ENCODE measurements at places on chromosomes 6 and 20.

DNA sequence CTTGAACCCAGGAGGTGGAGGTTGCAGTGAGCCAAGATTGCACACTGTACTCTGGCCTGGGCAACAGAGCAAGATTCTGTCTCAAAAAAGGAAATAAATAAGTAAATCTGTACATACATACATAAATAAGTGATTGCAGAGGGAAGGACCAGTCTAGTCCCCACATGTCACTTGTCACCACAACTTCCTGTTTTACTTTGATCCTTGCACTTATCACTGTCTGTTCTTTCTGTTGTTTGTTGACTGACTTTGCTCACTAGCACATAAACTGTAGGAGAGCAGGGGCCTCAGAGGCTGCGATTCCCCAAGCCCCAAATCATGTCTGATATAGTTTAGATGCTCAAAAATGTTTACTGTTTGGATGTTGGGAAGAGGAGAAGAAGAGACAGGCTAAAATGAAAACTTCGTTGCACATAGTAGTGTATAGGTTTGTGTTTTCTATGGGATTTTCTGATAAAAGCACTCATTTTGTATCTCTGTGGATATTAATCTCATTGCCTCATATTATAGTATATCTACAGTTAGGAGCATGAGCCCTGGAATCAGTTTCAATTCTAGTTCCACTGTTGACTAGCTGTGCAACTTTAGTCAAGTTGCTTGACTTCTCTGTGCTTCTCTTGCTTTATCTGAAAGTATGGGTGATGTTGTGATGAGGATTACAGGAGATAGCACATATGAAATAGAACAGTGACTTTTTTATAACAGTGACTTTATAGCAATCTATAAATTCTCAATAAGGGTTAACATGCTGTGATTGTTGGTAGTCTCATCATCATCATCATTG lies 165.0 kb downstream of the TBC1D7 start:
- DNase-seq, result no peak

- DNase-seq, result no peak
Measured at GRCh38 chr20:18928626-18929025, 115.0 kb downstream of the SCP2D1 start.

DNA sequence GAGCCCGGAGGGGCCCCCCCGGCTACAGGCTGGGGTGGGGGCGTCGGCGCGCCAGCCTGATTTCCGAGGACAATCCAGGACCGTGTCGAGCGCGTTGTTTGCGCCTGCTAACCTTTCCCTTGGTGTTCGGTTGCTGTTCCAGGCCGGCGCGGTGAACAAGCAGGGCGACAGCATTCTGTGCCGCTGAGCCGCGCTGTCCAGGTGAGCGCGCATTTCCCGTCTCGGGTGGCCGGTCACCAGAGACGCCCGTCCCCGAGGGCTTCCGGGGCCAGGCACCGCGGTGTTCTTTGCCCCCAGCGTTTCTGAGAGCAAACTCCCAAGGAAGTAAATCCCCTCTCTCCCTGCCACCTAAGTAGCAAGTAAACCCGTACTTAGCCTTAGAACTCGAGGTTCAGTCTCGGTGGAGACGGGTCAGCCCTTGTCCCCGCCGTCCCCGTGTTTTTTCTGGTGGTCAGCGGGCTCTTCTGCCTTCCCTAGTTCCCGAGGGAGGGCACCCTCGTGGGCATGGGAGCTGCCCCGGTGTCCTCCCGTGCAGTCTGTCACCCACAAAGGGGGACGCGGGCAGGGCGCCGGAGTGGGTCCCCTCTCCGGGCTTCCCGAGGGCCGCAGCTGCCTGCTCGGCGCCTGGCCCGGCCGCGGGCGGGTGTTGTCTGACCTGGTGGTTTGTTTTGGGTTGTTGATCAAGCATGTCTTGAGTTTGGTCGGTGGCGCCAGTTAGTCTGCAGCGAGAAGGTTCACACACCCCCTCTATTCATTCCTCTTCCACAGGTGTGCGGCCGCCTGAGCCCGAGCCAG lies 1.5 kb downstream of the ID4 start:
- no peak for DNase-seq

- DNase-seq, result no peak
Measured at GRCh38 chr6:39702265-39702664, 22.9 kb downstream of the KIF6 start.

DNA sequence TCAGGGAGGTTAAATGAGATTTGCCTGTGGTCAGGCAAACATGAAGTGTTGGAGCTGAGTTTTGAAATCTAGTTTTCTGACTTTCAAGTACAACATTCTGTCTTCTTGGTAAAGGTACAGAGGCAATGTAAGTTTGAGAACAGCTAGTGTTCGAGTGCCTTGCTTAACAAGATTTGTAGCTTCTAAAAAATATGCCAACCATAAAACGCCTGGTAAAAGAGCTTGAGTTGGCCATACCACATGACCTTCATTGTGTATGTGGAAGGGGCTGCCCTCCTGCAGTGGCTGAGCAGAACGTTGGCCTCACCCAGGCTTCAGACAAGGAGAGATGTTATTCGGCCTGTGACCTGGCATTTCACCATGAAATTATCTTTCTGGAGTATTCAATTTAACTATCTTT lies 86.5 kb downstream of the MAP7 start:
- no peak for DNase-seq

GRCh38 chr6:28311139-28311823 lies 24.7 kb downstream of the ZSCAN31 start:
- DNase-seq, result no peak

- no peak for DNase-seq
Measured at GRCh38 chr6:30886897-30887255, 2.6 kb downstream of the DDR1 start.

DNA sequence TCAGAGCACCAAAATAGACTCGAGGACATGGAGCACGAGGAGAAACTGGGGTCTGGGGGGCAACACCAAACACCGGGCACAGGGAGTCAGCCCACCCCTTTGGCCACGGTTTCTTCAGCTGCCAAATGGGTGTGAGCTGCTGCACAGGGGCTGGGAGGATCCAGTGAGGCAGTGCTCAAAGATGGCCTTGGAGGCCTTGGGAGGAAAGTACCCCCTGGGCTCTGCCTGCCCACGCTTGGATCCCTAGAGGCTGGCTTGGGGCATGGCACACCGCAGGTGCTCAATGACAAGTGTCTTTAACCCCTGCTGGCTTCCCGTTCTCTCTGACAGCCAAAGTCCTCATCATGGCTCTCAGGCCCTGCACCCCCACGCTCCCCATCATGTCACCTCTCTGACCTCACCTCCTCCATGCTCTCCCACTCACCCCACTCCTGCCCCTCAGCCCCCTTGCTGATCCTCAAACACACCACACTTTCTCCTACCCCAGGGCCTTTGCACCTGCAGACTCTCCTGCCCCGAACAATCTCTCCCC lies 190.3 kb downstream of the ANKRD60 start:
- no peak for DNase-seq

DNA sequence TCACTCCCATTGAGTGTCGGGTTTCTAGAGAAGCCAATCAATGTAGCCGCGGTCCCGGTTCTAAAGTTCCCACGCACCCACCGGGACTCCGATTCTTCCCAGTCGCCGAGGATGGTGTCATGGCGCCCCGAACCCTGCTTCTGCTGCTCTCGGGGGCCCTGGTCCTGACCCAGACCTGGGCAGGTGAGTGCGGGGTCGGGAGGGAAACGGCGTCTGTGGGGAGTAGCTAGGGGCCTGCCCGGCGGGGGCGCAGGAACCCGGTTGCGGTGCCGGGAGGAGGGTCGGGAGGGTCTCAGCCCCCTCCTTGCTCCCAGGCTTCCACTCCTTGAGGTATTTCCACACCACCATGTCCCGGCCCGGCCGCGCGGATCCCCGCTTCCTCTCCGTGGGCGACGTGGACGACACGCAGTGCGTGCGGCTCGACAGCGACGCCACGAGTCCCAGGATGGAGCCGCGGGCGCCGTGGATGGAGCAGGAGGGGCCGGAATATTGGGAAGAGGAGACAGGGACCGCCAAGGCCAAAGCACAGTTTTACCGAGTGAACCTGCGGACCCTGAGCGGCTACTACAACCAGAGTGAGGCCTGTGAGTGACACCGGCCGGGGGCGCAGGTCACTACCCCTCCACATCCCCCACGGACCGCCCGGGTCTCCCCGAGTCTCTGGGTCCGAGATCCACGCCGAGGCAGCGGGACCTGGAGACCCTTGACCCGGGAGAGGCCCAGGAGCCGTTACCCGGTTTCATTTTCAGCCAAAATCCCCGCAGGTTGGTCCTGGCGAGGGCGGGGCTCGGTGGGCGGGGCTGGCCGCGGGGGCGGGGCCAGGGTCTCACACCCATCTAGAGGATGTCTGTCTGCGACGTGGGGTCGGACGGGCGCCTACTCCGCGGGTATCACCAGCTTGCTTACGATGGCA lies 35.2 kb upstream of the HLA-G start:
- DNase-seq, result peak; percentile 67

DNA sequence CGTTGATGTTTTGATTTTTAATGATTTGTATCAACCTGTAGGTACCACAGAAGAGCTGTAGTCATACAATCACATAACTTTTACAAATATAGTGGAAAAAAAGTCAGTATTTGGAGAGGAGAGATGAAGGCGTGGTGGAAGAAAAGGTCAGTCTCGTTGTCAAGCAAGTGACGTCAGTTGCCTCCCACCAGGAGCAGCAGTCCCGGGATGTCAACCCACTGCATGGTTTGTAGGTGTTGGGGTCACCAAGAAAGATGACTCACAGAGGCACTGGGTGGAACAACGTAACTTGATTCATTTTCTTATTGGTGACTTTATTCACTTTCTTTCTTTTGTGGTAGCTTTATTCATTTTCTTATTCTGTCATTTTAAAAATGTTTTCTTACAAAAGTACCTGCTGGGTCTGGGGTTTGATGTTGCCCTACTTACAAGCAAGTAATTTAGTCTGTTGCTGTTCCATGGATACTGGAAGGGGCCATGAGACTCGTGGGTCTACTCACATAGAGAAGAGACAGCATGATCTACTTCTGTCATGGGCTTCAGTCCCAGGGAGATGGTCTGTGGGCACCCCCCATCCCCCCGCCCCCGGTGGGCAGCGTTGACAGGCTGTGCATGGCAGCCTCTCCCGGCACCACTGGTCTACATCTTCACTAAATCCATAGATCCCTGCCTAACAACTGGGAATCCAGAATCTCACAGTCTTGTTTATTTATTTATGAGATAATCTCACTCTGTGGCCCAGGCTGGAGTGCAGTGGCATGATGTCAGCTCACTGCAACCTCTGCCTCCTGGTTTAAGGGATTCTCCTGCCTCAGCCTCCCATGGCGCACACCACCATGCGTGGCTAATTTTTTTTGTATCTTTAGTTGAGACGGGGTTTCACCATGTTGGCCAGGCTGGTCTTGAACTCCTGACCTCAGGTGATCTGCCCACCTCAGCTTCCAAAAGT lies 36.4 kb upstream of the SYNJ2 start:
- DNase-seq, result no peak

DNA sequence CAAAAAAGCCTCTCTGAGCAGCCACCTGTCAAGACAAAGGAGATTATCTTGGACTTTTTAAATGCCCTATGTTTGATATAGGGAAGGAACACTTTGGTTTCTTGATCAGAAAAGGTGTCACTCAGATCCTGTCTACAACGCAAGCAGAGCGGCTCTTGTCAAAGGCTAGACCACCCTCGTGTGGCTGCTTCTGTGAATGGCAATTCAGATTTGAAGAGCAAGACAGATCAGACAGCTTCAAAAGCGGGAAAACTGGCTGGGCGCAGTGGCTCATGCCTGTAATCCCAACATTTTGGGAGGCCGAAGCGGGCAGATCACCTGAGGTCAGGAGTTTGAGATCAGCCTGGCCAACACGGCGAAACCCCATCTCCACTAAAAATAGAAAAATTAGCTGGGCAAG lies 10.1 kb upstream of the NXT1 start:
- DNase-seq, result peak; percentile 37

DNA sequence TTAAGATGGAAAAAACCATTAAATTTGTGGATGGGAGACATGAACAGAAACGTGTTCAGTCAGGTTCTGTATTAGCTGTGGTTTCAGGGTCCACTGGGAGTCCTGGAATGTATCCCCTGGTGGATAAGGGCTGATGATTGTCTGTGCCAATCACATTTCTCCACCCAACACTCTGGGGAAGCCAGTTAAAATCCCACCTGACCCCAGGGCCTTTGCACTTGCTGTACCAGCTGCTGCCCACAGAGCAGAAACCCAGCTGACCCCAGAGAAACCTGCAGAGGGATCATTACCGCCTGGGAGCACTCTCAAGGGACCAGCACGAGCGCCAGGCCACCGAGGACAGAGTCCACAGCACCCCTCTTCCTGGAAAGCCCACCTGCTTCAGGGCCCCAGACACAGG lies 260.7 kb downstream of the PREX1 start:
- DNase-seq, result no peak

- no peak for DNase-seq
Measured at GRCh38 chr6:166785131-166785530, 158.1 kb upstream of the RPS6KA2 start.

- no peak for DNase-seq
Measured at GRCh38 chr6:15322781-15323536, 77.1 kb downstream of the JARID2 start.

DNA sequence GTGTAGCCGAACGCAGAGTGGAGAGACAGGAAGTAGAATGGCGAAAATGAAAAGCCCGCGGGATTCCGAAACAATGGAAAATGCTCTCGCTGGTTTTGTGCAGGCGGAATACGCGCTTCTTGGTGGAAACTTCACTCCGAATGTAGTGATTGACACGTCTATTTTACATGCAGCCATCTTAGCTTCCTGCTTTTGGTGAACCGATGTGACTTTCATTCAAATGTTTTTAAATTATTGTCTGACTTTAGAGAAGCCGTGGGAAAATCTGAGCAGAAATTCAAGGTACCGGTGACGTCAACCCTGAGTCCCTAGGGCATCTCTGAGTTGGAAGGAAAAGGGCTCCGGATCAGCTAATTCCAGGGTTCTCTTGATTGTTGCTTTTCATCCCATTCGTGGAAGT lies 11.4 kb downstream of the GPX5 start:
- DNase-seq, result no peak

DNA sequence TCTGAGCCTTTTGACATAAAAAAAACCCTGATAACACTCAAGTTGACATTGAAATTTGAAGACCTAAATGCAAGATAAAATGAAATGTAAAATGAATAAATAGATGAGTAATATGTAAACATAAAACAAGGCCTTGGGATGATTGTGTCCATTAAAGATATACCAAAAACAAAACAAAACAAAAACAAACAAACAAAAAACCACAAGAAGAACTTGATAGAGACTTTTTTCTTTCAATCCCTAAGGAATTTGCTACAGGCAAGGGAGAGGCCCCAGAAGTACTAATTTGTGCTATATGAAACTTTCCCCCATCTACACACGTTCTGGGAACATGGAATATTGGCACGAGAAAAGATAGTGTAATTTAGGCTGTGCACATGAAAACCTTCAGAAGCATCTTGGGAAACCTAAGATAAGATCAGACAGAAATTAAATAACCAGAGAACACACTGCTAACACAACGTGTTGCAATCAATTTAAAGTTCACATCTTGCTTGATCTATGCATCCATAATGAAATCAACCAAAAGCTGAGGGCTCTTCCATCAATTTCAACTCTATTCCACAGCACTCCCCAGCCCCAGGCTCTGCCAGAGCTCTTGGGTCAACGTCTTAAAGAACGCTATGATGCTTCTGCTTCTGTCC lies 201.1 kb upstream of the RREB1 start:
- DNase-seq, result no peak

- DNase-seq, result no peak
Measured at GRCh38 chr6:130223508-130223907, 757 bp upstream of the SAMD3 start.

GRCh38 chr6:11522812-11523605 lies 14.5 kb upstream of the TMEM170B start:
- no peak for DNase-seq

All from uterus (tissue), 4 donors.